ENCODE measurements at places on chromosomes 16 and 17.

DNA sequence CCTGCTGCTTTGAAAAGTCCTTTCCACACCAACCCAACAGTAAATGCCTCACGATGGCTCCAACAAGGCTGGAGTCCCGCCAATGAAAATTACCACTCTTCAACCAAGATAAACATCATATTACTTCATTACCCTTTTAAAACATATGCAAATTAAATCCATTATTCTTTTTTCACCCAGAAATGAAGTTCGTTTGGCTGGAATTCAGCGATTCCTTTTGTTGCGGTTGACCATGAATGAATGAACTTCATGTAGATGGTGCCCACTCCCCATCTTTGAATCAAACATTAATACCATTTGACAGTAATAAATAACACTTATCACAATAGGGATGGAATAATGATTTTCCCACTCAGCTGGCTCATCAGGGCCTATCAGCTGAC lies 211.5 kb upstream of the TOX3 start:
- DNase-seq = no peak

- no peak for DNase-seq
These were observed 1.1 kb downstream of the ZNF423 start for GRCh38 chr16:49854796-49855203.

DNA sequence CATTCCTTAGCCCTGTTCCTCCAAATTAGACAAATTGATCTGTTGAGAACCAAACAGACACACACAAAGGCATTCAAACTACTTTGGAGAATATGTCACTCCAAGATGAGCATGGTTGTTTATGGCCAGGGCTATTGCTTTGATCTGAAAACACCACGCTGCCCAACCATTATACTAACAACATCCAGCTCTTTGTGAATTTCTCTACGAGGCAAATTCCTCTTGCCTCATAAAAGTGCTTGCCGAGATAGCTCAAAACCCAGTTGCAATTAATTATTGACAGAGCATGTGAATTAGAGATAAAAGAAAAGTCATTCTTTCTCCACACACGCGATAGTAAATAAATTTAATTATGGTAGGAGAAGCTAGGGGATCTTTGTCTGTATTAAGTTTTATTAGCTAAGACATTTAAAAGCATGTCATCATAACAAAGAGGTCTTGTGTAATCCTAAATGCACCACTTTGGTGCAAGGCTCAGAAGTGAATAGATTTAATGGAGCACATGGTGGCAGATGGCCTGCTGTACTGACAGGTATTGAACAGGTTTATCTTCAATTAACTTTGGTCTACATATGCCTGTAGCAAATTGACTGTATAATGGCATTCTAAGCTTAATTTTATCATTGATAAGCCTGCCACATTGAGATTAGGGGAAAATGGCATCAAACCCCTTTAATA lies 441.8 kb downstream of the HS3ST4 start:
- no peak for DNase-seq

- no peak for DNase-seq
These were observed 10.6 kb downstream of the CHMP1A start for GRCh38 chr16:89646906-89647305.

DNA sequence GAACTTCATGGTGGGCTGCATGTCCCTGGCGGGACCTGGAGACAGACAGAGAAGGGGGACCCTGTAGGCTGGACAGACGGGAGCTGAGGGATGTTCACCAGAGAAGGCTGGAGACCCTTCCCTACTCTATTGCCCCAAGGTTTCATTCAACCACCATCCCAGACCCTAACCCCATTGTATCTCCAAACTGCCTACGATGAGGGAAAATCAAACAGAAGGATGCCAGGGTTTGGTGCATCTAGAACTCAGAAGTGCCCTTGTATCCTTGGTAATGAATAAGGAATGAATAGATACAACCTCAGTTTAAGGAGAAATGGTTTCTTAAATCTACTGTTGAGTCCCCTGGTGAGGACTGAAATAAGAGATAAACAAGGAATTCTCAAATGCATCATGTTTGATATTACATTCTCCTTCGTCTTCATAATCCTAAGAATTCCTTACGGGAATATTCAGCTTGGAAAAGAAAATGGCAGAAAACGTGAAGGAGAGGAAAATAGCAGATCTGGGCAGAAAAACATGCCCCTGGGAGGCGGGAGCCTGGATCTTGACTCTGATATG lies 16.4 kb downstream of the TNS4 start:
- DNase-seq = no peak

- no peak for DNase-seq
These were observed 418.5 kb upstream of the EEF2KMT start for GRCh38 chr16:5516115-5516514.

DNA sequence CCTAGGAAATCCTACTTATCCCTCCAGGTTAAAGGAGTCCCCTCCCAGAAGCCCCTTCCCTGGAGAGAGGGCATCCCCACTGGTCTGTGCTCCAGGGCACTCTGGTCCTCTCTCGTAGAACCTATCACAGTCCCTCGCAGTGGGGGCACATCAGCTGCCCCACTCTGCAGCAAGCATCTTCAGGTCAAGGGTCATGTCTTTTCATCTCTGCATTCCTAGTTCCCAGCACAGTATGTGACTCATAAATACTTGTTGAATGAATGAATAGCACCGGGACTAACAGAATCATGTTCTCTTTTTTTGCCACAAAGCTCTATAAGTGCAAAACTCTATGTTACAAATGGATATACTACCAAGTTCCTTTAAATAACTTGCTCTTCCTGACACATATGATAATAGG lies 36.0 kb downstream of the RNF157 start:
- no peak for DNase-seq

DNA sequence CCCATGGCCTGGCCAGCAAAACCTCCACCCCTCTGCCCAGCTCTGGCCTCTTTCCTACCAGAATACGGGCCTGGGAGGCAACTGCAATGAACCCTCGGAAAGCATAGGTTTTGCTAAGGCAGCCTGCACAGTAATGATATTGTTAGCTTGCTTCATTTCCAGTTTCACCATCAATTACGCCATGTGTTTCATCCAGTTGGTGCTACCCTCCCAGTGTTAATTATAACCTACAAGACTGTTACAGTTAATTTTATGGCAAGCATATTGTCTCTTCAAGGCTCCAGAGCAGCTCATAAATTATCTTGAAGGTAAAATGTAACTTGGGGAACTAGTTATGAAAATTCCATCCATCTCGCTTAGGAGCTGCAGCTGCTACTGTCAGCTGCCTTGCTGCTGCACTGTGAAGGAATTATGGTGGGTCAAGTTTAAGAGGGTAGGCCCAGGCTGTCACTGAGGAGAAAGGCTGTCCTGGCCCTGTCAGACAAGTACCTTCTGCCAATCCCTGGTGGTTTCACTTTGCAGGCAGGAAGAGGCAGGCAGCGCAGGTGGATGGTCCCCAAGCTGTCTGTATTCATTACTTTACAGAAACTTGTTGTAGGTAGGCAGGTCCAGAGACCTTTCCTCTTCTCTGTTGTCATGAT lies 242.9 kb downstream of the FTO start:
- no peak for DNase-seq

- DNase-seq = no peak
These were observed 78.7 kb downstream of the ZDHHC7 start for GRCh38 chr16:84932681-84933080.

GRCh38 chr16:23500212-23500861 lies 10.0 kb downstream of the GGA2 start:
- DNase-seq = no peak

DNA sequence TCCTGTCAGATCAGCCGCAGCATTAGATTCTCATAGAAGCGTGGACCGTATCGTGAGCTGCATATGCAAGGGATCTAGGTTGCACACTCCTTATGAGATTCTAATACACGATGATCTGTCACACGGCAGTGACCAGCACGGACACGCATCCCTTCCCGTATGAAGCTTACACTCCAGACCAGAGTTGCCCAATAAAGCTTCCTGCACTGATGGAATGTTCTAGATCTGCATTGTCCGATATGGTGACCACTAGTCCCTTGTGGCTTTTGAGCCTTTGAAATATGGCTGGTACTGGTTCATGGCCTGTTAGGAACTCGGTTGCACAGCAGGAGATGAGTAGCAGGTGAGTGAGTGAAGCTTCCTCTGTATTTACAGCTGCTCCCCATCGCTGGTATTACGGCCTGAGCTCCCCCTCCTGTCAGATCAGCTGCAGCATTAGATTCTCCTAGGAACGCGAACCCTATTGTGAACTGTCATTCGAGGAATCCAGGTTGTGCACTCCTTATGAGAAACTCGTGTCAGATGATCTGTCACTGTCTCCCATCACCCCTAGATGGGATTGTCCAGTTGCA lies 49.8 kb upstream of the ZCCHC14 start:
- no peak for DNase-seq

DNA sequence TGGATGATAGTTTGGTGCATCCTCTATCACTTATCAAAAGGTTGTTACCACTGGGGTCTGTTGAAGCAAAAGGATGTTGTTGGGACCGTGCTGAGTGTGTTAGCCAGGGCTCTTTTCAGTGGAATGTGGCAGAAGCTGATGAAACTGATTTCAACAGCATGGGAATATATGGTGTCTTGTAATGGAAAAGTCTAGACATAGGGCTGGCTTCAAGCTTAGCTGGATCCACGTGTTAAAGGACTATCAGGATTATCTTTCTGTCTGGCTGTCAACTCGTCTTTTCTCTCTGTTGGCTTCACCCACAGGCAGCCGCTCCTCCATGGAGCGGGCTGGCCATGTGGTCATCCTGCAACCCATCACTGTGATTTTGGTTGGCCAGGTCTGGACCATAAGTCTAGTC lies 8.7 kb downstream of the SNX29 start:
- DNase-seq = no peak

DNA sequence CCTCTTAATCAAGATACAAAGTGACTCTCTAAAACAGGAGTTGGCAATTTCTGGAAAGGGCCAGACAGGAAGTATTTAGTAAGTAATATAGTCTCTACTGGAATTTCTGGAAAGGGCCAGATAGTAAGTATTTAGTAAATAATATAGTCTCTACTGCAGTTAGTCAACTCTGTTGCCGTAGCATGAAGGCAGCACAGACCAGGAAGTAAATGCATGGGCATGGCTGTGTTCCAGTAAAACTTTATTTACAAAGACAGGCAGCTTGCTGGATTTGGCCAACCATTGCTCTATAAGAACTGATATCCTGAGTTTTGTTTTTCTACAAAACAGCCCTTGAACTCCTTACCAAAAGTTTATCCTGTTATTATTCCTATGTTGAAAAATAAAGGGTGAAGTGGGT lies 16.9 kb downstream of the LDAF1 start:
- no peak for DNase-seq
